ENCODE measurements at places on chromosomes 13 and 19. TPM values are rescaled to one million over a fixed set of nuclear protein-coding genes. Genes with fewer than 3 reads are reported as not detected.

Gene NXNL1
- 0.12 TPM for polyA plus RNA-seq

Gene CGB8
- polyA plus RNA-seq = not detected

Gene ATP12A
- polyA plus RNA-seq = 29.3 TPM

Gene SCGB2B2
- 1.1 TPM for polyA plus RNA-seq

Gene PNMA8B
- polyA plus RNA-seq = 5.1 TPM
